ENCODE measurements at places on chromosomes 7 and 10.

DNA sequence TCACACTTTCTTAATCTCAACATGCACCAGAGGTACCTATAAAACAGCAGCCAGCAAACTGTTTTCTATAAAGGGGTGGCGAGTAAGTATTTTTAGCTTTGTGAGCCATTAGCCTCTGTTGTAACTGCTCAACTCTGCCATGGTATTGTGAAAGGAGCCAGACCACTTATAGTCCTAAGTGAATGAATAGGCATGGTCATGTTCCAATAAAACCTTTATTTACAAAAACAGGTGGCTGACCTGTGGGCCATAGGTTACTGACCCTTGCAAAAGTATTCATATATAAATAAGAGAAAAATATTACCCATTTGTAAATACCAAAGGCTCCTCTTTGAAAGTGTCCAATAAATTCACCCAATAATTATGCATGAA lies 50.3 kb downstream of the ICA1 start:
- no peak for DNase-seq

DNA sequence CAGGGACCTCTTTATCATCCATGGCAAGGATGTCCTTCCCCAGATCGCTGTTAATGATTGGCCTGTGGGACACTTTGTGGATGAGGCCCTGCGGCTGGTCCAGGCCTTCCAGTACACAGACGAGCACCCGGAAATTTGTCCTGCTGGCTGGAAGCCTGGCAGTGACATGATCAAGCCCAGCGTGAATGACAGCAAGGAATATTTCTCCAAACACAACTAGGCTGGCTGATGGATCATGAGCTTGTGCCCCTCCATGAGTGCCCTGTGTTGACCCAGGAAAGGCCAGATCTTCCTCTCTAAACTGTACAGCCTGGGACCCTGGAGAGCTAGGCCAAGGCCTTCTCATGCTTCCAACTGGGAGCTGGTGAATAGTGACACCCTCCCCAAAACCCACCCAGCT lies 124.1 kb downstream of the CUL2 start:
- DNase-seq: peak; percentile 11

GRCh38 chr7:154750353-154750801 lies 252.5 kb downstream of the PAXIP1 start:
- no peak for DNase-seq

DNA sequence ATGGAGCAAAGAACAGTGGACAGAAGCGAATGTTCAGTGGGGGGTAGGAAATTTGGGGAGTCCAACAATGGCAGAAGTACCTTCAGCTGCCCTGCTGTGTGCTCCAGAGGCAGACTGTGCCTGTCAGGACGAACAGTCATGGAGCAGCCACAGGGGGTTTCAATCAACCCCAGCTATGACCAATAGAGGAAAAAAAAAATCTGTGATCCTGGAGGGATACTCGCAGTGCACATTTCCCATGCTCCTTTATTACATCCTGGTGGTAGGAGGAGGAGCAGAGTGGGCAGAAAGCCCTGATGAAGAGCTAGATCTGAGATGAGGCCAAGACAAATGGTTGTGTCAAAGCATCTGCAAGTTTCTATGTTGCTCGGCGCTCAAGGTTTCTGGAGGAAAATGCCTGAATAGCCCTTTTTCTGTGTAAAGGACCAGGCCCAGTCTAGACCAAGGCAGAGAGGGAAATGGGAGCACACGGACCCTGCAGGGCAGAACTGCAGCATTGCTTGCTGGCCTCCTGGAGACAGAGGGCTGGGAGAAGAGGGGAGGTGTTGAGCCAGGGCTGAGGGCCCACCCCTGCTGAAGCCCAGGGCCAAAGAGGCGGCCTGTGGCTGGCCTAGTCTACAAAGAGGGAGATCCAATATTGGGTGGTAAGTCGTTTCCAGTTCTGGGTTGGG lies 201.5 kb downstream of the GRID1 start:
- no peak for DNase-seq

- no peak for DNase-seq
These were observed 87.0 kb downstream of the LARP4B start for GRCh38 chr10:844552-844951.

DNA sequence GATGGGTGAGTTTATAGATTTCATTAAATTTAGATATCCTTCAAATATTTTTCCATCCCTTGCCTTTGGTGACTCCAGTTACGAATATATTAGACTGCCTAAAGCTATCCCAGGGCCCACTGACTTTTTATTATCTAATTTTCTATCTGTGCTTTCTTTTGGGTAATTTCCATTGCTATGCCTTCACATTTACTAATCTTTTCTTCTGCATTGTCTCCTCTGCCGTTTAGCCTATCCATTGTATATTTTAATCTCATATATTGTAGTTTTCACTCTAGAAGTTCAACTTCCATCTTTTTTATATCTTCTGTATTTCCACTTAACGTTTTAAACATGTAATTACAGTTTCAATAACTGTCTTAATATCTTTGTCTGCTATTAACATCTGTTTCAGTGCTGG lies 78.6 kb upstream of the HDAC9 start:
- no peak for DNase-seq

GRCh38 chr7:114784177-114784576 lies 137.7 kb upstream of the MDFIC start:
- DNase-seq: no peak

- no peak for DNase-seq
These were observed 21.0 kb downstream of the KLF6 start for GRCh38 chr10:3763852-3764625.

- DNase-seq: no peak
These were observed 142.0 kb upstream of the ADO start for GRCh38 chr10:62662486-62662885.

DNA sequence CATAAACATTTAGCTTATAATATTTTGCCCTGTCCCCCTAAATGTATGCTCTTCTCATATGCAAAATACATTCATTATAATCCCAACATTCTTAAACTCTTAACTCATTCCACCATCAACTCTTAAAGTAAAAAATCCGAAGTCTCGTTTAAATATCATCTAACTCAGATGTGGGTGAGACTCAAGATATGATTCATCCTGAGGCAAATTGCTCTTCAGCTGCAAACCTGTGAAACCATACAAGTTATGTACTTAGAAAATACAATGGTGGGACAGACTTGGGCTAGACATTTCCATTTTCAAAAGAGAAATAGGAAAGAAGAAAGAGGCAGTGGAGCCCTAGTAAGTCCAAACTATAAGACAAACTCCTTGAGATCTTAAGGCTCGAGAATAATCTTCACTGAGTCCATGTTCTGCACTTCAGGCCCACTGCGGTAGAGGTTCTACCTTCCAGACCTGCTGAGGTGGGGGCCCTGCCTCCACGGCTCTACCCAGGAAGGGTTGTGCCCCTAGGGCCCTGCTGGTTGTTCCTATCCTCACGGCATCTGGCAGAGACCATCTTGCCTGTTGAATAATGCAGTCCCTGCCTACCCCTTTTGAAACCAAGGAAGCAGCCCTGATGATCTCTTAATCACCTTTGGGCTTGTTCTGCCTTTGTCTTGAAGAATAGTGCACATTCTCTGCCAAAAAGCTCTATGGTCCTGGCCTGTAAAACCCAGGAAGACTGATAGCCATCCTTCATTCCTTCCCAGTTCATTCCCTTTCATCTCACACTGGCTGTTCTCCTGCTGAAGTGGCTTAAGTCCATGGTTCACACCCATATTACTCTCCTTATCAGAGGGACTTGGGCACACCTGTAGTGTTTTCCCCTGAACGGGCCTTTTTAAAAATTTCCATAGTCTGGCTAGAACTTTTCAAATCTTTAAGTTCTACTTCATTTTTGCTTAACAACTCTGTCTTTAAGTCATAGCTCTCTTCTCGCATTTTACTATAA lies 37.3 kb downstream of the INPP5F start:
- no peak for DNase-seq
